ENCODE measurements at places on chromosomes 5 and 9. TPM values are rescaled to one million over a fixed set of nuclear protein-coding genes. Genes with fewer than 3 reads are reported as not detected.

SPATA6L gene
- total RNA-seq, result 3.9 TPM

ZNF618 gene
- 1.7 TPM for total RNA-seq

CCNJL gene
- 1.5 TPM for total RNA-seq

C5orf52 gene
- total RNA-seq, result not detected

OTP gene
- total RNA-seq, result not detected

PCYOX1L gene
- 6.3 TPM for total RNA-seq

PCDHGA6 gene
- under 0.01 TPM for total RNA-seq

SAXO1 gene
- not detected for total RNA-seq

FCN2 gene
- total RNA-seq, result not detected

SPATA31A3 gene
- not detected for total RNA-seq

MLLT3 gene
- 19.6 TPM for total RNA-seq
